ENCODE measurements at places on chromosomes 3 and 15. TPM values are rescaled to one million over a fixed set of nuclear protein-coding genes. Genes with fewer than 3 reads are reported as not detected.

- no peak for DNase-seq
Measured at GRCh38 chr3:177071496-177072156, 125.7 kb downstream of the TBL1XR1 start.

DNA sequence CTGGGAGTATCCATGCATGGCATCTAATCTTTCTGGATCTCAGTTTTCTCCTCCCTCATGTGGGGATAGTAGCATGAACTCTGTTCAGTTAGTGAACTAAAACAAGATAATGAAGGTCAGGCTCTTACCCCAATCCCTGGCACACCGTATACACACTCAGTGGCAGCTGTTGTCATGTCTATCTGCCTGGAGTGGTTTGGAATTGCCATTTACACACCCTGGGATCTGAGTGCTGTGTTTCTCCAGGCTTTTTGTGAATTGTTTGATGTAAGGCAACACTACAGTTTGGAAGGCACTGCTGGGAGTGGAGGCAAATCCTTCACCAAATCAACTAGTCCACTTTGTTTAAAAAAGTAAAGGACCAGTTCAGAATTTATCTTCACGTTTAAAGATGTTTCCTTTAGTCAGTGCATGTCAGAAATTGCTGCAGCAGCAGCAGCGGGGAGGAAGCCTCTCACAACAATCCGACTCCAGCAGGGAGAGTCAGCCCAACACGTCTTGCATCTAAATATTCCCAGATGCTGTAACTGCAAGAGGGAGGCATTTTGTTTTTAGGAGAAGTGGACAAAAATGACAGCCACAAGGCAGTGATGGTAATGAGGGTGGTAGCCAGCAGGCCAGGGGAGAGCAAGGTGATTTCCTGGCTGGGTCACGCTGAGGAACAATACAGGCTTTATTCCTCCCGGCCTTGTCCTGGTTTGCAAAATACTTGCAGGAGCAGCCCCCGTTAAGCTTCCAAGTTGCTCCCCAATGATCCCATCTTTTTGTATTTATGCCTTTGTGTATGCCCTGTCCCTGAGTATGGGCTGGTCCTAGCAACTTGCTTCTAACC, 128.5 kb upstream of the LRIG1 start:
- DNase-seq = no peak

TMA7 gene
- total RNA-seq = 236 TPM

DNA sequence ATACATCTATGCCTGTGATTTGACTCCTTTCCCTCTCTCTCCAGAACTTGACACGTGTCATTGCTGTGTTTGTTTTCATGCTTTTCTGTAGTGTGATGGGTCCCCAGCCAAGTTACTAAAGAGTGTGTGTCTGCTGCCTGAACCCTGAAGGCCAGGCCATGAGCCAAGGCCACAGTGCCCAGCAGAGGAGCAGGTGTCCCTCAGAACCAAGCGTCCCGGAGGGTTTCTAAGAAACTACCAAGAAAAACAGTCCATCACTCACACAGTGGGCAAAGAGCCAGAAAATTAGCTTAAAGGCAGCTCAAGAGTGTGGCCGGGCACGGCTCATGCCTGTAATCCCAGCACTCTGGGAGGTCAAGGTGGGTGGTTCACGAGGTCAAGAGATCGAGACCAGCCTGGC, 35.2 kb downstream of the FBXO45 start:
- no peak for DNase-seq

ST8SIA2 gene
- not detected for total RNA-seq
